Left lobe of liver (tissue), 2 donors: ENCODE measurements at places on chromosomes 5 and 9.

DNA sequence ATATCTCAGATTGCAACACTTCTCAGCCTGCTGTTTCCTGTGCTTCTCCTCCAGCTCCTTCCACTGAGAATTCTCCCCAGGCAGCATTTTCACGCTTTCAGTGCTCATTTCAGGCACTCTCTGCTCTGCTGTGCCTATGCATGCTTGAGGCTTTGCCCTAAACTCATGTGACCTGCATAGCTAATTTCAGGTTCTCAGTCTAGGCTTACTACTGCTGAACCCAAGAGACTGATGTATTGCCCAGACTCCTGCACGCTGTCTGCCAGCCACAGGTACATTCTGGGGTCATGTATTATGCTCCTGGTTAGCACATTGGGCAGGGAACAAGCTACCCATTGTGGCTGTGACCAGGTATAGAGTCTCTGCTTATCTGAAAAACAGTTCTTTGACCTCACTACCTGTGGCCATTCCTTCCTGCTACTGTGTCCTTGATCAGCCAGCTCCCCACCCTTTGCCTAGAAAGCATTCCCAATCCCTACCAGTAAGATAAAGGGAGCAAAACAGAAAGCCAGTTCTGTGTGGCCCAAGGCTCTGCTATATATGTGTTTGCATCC lies 34.7 kb downstream of the PIP5K1B start:
- no peak for DNase-seq

DNA sequence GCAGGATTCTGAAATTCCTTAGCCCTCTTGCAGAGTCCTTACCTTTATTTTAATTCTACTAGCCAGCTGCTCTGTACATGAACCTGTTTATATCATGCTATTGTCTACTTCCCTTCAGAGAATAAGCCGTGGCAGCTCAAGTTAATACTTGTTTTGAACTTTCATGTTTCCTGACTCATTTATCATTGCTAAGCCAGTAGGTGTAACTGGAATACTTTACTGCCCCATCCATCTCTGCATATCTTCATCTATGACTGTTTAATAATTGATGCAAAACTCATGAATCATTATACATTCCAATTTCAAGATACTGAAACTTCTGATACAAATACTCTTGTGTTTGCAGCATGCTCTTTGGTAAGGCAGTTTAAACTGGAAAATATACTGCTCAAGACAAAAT lies 174.7 kb downstream of the PPP2R2B start:
- DNase-seq = no peak

DNA sequence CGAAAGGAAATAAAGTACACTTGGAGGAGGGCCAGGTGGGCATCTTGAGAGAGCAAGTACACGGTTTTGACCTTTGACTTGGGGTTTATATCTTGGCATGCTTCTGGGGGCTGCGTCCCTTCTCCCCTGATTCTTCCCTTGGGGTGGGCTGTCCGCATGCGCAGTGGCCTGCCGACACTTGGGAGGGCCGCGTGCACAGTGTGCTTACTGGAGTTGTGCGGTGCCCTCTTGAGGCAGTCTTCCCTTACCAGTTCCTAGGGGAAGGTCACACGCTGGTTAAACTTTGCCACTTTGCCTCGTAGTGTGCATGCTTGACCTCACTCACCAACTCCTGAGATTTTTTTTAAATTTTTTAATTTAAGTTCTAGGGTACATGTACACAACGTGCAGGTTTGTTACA lies 4.3 kb upstream of the CLPTM1L start:
- DNase-seq = no peak

- DNase-seq = peak; percentile 63
Measured at GRCh38 chr9:33924978-33925797, 108.2 kb downstream of the UBE2R2 start.

DNA sequence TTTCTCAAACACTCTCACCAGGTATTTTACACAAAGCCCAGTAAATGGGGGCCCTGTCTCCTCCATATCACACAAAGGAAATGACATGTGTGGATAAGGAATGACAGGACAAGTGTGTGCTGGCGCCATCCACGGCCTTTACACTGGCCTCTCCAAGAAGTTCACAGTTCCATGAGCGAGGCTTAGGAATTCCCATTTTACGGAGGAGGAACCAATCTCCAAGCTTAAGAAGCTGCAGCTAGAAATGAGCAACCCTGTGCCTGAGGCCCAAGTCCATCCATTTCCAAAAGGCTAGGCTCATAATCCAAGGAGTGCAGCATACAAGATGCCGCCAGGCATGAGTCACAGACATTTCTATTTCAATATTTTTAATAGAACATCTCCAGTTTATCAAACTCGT lies 203.4 kb downstream of the AUH start:
- DNase-seq = no peak
